ENCODE measurements at places on chromosomes 6 and 20.

DNA sequence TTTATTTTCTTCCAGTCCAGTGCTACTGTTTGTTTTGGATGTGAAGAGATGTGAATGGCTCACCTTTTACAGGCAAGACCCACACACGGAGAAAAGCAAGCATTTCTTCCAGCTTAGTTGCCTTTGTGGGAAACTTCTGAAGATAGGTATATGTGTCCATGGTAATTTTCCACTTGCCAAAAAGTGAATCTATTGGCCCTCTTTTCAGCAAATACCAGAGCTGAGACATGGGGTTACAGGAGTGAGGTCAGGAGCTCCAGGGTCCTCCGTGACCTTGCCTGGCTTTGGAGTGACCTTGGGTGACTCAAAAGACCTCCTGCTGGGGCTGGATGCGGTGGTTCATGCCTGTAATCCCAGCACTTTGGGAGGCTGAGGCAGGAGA is 166.7 kb downstream of the SCML4 start:
- DNase-seq, result no peak

DNA sequence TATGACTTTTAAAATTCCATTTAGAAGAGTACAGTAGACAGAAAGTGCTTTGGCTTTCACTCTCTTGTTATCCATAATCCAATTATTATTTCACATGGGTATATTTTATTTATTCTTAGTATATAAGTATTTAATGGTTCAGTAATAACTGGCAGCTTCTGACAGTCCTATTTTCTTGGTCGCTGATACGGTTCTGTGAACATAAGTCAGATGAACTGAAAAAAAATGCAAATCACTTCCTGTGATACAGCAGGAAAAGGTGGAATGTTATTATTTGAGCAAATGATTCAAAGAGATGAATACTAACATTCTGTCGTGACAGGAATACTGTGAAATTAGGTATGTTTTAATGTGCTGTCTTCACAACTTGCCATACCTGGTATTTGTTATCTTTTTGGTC is 132.3 kb downstream of the ARHGAP18 start:
- no peak for DNase-seq

DNA sequence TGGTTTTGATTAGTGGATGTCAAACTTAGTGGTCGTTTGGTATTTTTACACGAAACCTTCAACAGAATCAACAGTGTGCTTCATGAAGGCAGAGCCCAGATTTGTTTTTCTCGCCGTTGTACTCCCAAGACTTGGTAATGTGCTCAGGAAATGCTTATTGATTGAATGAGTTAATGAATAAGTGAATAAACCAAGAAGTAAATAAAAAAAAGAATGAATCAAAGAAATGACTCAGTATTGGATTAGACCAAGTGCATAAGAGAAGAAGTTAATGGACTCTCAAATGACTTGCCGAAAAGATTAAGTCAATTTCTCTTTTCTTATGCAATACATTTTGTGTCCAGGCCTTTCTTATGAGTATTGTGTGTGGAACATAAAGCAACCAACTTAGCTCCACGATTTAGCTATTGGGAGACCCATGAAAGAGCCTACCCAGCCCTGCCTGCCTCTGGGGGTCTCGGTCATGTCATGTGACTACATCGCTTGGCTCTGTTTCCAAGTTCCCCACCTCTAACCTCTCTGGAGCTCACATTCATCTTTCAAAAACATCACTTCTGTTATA is 10.6 kb upstream of the FUCA2 start:
- no peak for DNase-seq

GRCh38 chr6:151877458-151877857 is 70.0 kb downstream of the ESR1 start:
- DNase-seq, result no peak

DNA sequence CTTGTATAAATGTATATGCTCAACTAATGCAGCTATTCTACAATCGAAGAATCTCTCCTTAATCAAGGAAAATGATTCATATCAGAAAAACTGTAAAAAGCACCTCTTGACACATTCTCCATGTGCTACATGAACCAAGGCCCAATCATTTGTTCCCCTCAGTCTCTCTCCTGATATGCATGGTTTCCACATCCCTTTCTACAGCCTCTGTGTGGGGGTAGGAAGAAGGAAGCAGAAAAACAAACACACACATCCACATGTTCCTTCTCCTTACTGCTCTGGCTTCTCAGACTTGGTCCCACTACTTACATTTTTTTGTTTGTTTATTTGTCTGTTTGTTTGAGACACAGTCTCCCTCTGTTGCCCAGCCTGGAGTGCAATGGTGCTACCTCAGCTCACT is 510.5 kb downstream of the PRKN start:
- no peak for DNase-seq

GRCh38 chr6:138428944-138429598 is 25.0 kb downstream of the HEBP2 start:
- DNase-seq, result peak; percentile 40

DNA sequence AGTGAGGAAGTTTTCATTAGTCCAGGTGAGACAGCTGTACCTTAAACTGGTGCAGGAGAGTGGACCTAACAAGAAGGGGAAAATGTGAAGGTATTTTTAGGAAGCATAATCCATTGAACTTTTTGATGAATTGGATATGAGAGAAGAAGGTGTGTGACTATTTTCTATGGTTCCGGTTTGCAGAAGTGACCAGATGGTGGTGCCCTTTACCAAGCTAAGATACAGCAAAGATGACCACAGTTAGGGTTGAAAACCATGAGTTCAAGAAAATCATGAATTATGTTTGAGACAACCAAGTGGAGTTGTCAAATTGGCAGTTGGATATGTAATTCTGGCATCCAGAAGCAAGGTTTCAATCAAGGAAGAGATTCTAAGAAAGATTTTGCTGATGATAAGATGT is 61.9 kb upstream of the NRSN1 start:
- DNase-seq, result no peak

GRCh38 chr6:12283904-12284303 is 6.3 kb upstream of the EDN1 start:
- DNase-seq, result no peak

Measured in left renal cortex interstitium (tissue), 4 donors.